ENCODE measurements at places on chromosomes 13 and 19.

DNA sequence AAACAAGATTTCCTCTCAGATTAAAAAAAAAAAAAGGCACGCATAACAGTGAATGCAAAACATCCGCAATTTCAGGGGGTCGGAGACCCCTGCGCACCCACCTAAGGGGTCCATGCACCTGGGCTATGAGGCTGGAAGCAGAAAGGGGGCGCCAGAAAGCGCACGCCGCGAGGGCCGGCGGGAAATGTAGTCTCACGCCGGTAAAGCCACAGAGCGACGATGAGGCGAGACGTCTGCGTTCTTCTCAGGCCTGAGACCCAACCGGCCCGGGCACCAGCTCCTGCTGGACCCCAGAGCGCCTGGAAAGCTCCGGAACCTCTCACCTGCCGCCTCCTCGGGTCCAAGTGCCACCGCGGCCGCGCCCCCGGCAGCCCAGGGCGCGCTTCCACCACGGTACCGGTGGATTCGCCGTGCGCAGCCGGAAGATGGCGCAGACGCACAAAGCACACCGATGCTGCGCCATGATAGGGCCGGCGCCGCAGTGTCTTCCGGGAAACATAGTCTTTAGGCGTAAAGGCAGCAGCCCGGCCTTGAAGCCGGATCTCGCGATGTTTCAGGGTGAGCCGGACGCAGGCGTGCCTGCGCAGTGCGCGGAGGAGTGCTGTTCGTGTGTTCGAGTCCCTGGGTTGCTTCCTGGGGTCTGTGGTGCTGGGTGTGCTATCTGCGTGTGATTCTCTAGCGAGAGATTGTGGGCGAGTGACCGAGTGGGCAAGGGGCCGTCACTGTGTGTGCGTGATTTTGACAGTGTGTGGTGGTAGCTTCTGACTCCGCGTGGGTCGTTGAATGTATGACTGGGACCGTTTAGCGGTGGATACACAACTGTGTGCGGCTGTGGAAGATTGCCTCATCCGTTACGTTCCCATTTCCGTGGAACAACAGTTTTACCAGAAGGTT lies at the start of gene ZNF582:
Gene ZNF582, minus strand, starts transcription at position 416 of the 894 bp plus-strand sequence. CDS start 1,782 bp downstream, outside the sequence.
- peak; percentile 95 for DNase-seq

DNA sequence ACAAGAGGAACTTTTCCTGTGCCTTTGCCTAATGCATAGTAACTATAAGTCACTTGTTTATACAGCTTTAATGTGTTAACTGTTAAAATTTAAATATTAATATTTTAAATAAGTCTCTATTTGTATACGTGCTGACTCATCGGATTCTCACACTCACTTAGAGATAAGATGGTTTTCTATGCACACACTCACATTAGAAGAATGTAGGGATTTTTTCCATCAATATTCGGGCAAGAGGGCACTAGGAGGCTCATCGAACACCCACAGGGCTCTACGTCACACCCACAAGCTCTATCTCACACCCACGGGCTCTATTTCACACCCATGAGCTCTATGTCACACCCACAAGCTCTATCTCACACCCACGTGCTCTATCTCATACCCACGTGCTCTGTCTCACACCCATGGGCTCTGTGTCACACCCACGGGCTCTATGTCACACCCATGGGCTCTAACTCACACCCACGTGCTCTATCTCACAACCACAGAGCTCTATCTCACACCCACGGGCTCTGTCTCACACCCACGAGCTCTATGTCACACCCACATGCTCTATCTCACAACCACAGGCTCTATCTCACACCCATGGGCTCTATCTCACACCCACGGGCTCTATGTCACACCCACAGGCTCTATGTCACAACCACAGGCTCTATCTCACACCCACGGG lies 73.4 kb downstream of the COL4A2 start:
- peak; percentile 22 for DNase-seq

GRCh38 chr13:109704771-109705635 lies 81.4 kb downstream of the IRS2 start:
- no peak for DNase-seq

GRCh38 chr13:113650275-113650674 lies 7.7 kb downstream of the ATP4B start:
- peak; percentile 31 for DNase-seq

All from islet precursor cell (in vitro differentiated cells).